Activated CD4-positive, alpha-beta T cell treated with anti-CD3 and anti-CD28 coated beads, Interleukin-2, Interleukin-6, amounts not matched to agents 100 ng/mL and 50 ng/mL, durations not matched to agents 16 hours and 8 hours (primary cell): ENCODE measurements at places on chromosomes 3 and 15.

- DNase-seq: no peak
Observed at GRCh38 chr15:67917037-67917436, 77.2 kb upstream of the RNU6-1 start.

- DNase-seq: no peak
Observed at GRCh38 chr3:168396861-168397260, 301.1 kb upstream of the GOLIM4 start.

DNA sequence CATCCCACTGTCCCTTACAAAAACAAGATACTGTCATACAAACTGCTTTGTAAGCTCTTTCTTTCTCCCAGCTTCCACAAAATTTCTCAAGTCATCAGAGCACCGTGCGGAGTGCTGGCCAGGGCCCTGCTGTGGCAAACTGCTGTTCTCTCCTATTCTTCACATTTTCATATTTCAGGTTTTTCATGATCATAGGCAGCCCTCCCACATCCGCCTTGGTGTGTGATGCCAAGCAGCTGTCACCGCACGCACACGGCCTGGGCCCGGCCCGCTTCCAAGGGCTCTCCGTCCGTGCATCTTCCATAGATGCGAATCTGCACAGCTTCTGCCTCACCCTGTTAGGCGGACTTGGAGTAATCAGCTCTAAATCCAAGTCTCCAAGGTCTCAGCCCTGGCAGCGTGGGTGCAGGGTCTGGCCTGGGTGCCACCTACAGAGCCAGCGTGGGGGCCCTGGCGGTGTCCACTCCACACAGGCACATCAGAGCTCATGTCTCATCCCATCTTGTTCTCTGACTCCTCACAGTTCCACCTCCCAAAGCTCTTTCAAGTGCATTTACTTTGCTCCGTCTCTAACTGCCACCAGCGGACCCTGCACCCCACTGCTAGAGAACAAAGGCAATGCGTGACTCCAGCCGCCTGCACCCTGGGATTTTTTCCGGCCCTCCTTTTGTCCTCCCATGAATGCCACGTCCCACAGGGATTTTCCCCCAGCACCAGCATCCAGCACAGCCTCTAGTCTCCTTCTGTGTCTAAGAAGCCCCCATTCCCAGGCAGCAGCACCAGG is 27.2 kb downstream of the CYFIP1 start:
- DNase-seq: no peak

- DNase-seq: no peak
Observed at GRCh38 chr3:119025171-119025795, 9.4 kb downstream of the IGSF11 start.

DNA sequence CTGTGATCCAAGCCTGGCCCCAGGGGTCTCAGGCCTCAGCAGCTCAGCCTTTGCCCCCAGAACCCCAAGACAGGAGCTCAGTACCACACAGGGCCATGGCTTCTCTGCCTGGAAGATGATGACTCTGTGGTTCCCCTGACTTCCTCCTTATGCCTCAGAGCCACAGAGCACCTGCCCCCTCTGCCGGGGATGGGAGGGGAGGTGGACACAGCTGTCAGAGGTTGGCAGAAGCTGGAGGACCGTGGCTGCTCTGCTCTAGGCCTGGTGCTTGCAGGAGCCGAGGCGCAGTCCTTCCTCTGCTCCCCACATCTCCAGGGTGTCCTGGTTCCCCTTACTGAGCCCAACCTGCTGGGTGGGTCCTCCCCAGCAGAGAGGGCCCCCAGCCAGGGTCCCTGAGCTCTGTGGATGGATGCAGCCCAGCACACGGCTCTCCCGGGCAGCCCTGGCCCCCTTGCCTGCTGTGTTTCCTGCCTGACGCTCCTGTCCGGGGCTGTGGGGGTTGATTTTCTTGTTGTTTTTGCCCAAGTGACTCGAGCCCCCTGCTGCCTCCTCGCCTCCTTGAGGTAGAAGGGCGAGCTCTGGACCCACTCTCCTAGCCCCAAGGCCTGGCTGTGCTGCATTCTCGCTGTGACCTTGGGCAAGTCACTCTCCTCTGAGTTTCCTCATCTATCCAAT is 36.6 kb downstream of the PSTPIP1 start:
- no peak for DNase-seq

DNA sequence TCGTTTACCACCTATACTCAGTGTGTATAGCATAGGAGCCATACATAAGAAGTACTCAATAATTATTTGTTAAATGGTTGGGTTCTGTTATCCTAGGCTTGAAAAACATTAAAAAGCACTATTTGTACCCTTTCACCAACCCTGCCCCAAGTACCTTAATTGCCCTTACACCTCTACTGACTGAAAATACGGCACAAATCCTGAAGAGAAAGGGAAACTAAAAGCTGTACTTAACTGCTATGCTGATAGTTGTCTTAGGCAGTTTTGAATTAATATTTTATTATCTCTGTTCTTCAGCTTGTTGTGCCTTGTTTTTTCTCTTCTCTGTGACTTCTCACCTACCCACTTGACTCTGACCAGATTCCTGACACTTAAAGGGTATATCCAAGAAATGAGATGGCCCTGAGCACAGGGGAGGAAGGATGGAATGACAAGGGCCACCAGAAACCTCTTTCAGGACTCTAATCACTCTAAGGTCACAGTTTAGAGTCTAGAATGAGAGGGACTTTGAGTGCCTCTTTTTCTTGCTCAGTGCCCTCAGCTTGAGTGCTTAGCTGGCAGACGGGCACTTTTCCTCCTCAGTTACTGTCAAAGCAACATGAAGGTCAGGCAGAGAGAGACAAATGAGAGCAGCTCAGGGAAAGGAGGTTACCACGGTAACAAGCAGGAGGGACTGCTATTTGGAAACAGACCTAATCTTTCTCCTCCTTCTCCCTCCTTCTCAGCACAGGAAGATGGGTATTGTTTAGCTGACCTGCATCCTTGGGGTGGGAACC is 136.5 kb downstream of the ZNF609 start:
- DNase-seq: peak; percentile 39

- DNase-seq: no peak
Observed at GRCh38 chr3:4067893-4068292, 235.3 kb upstream of the SETMAR start.

DNA sequence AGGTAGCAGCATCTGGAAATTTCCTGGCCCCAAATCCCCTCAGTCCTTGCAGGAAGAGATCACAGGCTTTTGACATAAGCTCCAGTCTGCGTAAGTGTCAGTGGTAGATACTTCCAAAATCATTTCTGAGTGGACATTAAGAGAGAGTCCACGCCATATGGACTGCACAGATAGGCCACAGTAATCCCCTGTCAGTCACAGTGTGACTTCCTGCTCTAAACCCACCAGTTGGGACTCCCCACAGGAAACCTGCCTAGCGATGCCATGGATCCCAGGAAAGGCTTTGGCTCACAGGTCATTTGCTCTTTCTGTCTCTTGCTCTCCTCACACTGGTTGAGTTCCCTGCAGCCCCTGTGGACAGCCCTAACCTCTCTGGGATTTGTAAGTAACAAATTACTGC is 28.8 kb upstream of the MKRN3 start:
- no peak for DNase-seq

DNA sequence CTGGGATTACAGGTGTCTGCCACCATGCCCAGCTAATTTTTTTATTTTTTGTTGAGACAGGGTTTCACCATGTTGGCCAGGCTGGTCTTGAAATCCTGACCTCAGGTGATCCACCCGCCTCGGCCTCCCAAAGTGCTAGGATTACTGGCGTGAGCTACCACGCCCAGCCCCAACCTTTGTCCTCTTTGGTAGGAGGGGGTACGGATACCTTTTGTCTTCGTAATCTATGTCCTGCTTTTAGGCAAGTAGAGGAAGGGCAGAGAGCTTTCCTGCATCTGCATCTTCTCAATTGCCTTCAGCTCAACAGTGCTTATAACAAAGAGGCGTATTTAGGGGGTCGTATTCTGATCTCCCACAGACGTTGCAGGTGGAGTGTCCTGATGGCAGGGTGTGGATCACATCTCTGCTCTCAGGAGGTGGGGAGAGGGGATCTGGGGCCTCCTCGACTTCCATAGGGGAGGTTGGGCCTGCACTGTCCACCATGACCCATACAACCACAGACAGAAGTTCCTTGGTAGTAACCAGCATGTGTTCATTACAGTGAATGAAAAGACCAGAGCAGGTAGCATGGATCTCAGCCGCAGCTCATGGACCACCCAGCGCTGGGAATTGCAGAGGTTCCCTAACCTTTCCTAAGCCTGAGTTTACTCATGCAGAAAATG is 21.4 kb upstream of the KCTD6 start:
- DNase-seq: no peak
